Endothelial cell of umbilical vein (primary cell): ENCODE measurements at places on chromosomes 12 and 14. TPM values are rescaled to one million over a fixed set of nuclear protein-coding genes. Genes with fewer than 3 reads are reported as not detected.

DNA sequence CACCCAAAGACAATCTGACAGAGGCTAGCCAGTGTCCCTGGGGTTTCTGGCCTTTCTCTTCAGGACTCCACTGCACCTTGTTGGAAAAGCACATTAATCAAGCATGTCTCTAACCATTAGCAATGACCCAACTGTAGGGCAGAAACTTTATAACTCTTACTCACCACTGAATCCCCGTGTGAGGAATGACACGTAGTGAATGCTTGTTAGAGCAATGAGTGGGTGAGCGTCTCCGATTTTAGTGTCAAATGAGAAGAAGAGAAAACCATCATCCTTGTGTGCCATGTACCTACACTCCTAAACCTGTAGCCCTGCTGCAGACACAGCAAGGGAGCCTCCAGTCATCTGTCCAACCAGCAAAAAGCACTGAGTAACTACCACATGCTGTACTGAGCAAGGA is 56.5 kb upstream of the GPR68 start:
- DNase-seq = no peak
- no peaks in the 10 kb centered on the region for H3K4me1 ChIP-seq
- H3K27me3 ChIP-seq = no peaks in the 10 kb centered on the region
- no peak overlapping the region for H3K27ac ChIP-seq
- no peak overlapping the region for H3K4me3 ChIP-seq
- H3K36me3 ChIP-seq = peaks cover 3% of the 10 kb centered on the region

DNA sequence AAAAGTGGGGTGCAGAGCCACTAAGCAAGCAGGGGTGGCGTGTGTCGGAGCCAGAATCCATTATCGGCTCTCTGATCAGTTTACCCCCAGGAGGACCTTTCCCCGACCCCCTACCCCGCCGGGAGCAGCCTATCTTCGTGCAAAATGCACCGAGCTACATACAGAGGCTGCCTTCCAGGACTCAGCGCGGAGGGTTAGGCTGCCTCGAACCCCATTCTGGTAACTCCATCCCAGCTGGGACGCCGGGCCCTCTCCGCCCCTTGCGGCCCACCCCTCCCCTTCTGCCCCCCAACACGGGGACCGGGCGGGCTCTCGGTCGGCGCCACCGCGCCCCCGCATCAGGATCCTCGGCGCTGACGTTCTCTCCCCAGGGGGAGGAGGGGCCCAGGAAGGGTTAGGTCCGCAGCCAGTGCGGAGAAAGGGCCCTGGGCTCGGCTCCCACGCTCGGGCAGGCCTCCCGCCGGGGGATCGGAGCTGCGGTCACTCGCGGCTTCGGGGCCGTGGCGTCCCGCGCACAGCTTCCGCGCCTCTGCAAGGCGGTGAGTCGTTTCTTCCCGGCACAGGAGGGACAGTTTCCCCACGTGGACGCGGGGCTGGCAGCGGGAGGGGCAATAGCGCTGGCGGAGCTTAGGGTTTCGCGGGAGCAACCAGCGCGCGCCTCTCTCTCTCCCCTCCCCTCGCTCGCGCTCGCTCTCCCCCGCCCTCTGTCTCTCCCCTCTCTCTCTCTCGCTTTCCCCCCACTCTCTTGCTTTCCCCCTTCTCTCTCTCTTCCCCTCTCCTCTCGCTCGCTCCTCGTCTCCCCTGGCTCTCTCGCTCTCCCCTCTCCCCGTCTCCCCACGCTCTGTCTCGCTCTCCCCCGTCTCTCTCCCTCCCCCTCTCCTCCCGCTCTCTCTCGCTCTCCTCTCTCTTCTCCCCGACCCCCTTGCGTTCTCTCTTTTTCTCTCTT is 12.5 kb upstream of the MAP3K9 start:
- no peaks in the 10 kb centered on the region for H3K36me3 ChIP-seq
- no peak overlapping the region for H3K27ac ChIP-seq
- peak overlapping the region; percentile 57 for H3K4me3 ChIP-seq

DNA sequence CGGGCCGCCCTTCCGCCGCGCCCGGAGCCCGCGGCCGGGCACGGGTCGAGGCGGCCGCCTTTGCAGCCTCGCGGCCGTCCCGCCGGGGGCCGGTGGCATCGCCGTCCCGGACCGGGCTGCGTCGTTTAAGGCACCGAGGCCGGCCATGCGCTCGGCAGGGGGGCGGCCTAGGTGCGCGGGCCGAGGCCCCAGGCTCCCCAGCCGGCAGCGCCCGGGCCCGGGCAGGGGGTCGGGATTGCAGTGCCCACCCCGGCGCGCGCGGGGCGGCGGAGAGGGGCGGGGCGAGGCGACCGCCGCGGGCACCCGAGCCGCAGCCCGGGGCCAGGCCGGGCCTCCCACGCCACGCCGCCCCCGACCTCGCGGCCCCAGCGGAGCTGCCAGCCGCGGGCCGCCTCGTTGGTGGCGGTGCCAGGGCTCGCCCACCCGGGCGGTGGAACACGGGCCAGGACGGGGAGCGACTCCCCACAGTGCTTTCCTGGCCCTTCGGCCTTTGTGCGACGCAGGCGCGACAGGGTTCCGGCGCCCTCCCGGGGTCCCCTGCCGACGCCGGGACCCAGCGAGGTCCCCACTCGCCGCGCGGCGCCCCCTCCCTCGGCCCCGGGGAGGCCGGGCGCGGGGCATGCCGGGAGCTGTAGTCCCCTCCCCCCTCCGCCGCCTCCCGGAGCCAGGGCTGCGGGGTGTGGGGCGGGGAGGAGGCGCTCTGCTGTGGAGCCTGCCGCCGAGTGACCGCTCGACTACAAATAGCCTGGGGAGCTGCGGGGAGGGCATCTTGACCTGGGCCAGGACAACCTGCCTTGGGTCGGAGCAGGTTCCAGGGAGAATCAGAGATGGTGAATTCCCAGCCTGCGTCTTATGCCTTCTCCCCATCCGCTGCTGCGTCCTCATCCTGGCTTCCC is 769 bp downstream of the FKBP4 start:
- H3K27ac ChIP-seq = peak overlapping the region; percentile 1
- H3K36me3 ChIP-seq = peaks cover 12% of the 10 kb centered on the region
- H3K4me3 ChIP-seq = peak overlapping the region; percentile 93

DNA sequence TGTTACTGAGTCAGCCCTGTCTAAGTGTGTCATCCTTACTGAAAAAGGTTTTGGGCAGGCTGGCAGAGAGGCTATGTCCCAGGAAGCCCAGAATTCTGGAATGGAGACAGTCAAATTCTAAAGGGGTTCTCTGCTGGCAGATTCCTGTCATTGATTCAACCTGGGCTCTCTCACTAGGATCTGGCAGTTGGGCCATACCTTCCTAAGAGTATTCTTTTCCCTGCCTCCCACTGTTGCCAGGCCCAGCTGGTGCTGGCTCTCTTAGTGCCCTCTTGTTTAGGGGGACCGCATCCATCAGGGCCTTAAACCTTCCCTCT is 85.0 kb upstream of the EGLN3 start:
- DNase-seq = no peak
- no peaks in the 10 kb centered on the region for H3K36me3 ChIP-seq
- no peak overlapping the region for H3K4me3 ChIP-seq
- peaks cover 3% of the 10 kb centered on the region for H3K27me3 ChIP-seq
- H3K4me1 ChIP-seq = no peaks in the 10 kb centered on the region

- H3K36me3 ChIP-seq = no peaks in the 10 kb centered on the region
- no peaks in the 10 kb centered on the region for H3K4me1 ChIP-seq
- DNase-seq = no peak
- H3K4me3 ChIP-seq = no peak overlapping the region
- no peaks in the 10 kb centered on the region for H3K27me3 ChIP-seq
Observed at GRCh38 chr12:119383206-119383605, 48.7 kb downstream of the CCDC60 start.

- DNase-seq = peak; percentile 31
- no peaks in the 10 kb centered on the region for H3K36me3 ChIP-seq
- H3K27ac ChIP-seq = peak within 1 kb of the TSS; percentile 34
- peak within 1 kb of the TSS; percentile 69 for H3K4me3 ChIP-seq
- peaks cover 8% of the 10 kb centered on the region for H3K4me1 ChIP-seq
Observed at GRCh38 chr12:19129486-19130223, at the start of gene PLEKHA5. Gene PLEKHA5, plus strand, starts transcription at chr12:19129733. Its CDS starts 67 bp downstream, at chr12:19129800.

DNA sequence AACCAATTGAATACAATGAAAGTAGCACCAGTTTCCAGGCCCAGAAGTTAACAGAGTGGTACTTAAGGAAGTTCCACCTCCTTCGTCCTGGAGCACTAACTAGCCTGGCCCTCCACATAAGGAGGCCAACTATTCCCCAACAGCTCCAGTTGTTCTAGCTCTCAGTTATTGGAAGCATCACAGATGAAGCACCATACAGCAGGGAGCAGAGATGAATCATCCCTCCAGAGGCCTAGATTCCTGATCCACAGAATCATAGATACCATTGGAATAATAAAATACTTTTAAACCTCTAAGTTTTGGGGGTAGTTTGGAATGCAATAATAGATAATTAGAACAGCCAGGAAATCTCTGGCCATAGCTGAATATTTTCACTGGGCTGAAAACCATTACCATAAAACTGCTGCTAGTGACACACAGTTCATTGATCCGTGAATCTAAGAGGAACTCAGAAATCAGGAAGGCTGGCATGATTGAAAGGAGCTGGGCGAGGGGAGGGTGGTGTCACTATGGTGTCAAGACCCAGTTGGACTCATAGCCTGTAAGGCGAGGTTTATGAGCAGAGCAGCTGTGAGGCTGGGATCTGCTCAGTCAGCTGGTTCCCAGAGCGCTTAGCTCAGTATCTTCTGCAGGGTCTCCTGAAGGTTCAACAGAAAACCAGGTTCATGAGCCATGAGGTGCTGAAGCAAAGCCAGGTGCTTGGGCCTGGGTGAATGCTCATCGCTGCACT is 371.4 kb upstream of the TMTC1 start:
- no peaks in the 10 kb centered on the region for H3K4me1 ChIP-seq
- no peak overlapping the region for H3K4me3 ChIP-seq
- DNase-seq = no peak
- no peaks in the 10 kb centered on the region for H3K27me3 ChIP-seq

DNA sequence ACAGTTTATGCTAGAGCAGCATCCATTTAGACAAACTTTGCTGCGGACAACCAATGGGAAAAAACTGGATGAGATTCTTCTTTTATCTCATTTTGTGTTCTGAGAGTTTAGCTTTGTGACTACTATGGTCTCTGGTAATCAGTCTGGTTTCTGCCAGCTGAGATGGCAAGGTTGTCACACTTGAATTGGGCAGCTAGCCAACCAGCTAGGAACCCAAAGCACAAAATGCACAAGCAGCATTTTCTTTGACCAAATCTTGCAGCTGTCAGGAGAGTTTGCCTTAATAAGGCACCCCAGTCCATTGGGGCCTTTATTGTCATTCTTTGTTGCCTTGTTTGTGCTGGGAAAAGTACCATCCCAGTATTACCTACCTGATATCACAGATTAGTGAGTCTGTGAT is 34.0 kb upstream of the ETV6 start:
- no peak for DNase-seq
- H3K36me3 ChIP-seq = no peaks in the 10 kb centered on the region

DNA sequence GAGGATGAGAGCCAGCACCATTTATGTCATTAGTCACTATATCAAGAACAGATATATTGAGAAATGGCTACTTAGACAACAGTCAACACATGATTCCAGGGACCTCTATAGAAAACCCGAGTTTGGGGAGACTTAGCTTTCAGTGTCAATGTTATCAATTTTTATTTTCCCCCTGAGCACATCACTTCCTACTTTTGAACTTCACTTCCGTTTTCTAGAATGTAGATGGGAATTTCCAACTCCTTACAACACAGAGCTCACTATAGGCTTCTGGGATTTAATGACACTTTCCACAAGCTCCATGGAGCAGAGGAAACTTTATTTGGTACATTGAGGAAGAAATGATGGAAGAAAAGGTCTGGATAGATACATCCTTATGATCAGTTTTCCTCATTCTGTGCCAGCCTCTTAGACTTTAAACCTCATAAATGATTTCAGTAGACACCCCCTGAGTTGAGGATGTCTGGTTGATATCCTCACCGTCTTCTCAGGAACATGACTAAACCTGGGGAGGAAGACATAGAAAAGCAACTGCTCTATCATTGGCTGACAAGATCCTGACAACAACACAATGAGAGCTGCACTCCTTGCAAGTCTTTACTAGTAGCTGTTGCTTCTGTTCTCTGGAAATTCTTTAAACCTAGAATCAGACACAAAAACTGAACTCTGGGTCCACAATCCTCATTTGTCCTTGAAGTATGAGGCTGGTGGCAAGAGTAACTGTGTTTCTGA is 449.4 kb upstream of the OR4E1 start:
- H3K36me3 ChIP-seq = no peaks in the 10 kb centered on the region
- peaks cover 6% of the 10 kb centered on the region for H3K27me3 ChIP-seq
- H3K27ac ChIP-seq = no peak overlapping the region

DNA sequence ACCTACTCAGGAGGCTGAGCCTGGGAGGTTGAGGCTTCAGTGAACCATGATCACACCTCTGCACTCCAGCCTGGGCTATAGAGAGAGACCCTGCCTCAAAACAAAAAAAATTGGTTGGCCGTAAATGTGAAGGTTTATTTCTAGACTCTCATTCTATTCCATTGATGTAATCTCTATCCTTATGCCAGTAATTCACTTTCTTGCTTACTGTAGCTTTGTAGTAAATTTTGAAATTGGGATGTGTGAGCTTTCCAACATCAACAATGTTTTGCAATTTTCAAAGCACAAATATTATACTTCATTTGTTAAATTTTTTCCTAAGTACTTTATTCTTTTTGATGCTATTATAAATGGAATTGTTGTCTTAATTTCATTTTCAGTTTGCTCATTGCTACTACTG is 24.6 kb downstream of the LIN52 start:
- no peak overlapping the region for H3K4me3 ChIP-seq
- H3K36me3 ChIP-seq = no peaks in the 10 kb centered on the region
- no peak for DNase-seq
- no peaks in the 10 kb centered on the region for H3K27me3 ChIP-seq
- H3K27ac ChIP-seq = no peak overlapping the region

- H3K4me3 ChIP-seq = no peak overlapping the region
- H3K27me3 ChIP-seq = peaks cover 7% of the 10 kb centered on the region
- peaks cover 8% of the 10 kb centered on the region for H3K4me1 ChIP-seq
- H3K36me3 ChIP-seq = no peaks in the 10 kb centered on the region
- no peak for DNase-seq
Observed at GRCh38 chr12:49533331-49533730, 5.5 kb upstream of the KCNH3 start.

DNA sequence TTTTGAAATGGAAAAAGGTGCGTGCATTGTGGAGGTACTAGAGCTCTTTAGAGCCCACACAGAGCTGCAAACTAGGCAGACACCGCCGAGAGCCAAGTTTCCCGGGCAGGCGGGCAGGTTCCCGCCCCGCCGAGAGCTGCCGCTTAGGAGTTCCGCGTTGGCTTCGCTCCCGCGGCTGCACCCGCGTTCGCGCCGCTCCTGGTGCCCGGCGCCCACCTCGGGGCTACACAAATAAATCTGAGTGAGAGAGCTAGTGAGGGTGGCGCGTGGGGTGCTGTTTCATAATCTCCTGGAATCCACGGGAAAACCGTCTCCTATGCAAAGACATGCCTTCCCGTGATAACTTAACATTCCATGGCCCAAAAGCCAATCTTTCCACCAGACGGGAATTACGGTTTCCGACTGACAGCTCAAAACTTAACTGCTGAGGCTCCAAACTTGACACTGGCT is 645 bp downstream of the KITLG start:
- H3K36me3 ChIP-seq = no peaks in the 10 kb centered on the region
- DNase-seq = peak; percentile 72
- H3K4me1 ChIP-seq = peaks cover 17% of the 10 kb centered on the region
- peak overlapping the region; percentile 37 for H3K27ac ChIP-seq
- peak overlapping the region; percentile 54 for H3K4me3 ChIP-seq

GRCh38 chr12:5071496-5071895 is 27.8 kb downstream of the KCNA5 start:
- no peak for DNase-seq
- no peak overlapping the region for H3K4me3 ChIP-seq
- no peaks in the 10 kb centered on the region for H3K4me1 ChIP-seq
- no peaks in the 10 kb centered on the region for H3K36me3 ChIP-seq
- no peaks in the 10 kb centered on the region for H3K27me3 ChIP-seq

Gene CLEC1B
- total RNA-seq = not detected in 2 replicates

Gene CGRRF1
- 15.7 and 15.8 TPM in 2 replicates for total RNA-seq

Gene ALKBH1
- 13.1 and 14.8 TPM in 2 replicates for total RNA-seq

Gene DBX2
- total RNA-seq = not detected in 2 replicates

Gene PRKD1
- total RNA-seq = 10.3 and 10.9 TPM in 2 replicates

Gene GLIPR1L1
- not detected in 2 replicates for total RNA-seq

Gene SYT1
- 15.3 and 18.8 TPM in 2 replicates for total RNA-seq

Gene MMP14
- total RNA-seq = 603 and 615 TPM in 2 replicates
